ENCODE measurements at places on chromosomes 11 and 22.

- no peak for DNase-seq
These were observed 10.2 kb upstream of the TLCD5 start for GRCh38 chr11:120314861-120315260.

DNA sequence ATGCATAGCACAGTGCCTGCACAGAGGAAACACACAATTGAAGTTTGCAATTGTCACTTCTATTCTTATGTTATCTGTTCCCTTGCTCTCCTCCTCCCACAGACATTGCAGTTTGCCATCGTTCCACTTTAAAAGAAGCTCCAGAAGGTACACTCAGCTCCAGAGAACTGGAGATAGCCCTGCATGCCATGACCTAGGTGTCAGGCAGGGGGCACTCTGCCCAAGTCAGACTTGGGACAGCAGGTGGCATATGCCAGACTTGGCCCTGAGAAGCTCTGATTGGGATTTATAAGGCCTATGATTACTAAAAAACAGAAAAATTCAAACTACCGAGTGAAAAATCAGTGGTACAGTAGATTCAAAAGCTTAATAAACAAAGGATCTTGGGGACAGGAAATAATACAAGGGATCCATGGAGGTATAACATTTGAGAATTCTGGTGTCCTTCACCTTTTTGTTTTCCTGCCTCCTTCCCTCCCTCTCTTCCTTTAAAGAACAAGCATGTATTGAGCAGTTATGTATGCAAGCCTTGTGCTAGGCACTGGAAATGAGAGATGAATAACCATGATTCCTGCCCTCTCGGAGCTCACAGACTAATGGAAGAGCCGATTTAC, 40.0 kb downstream of the TENM4 start:
- no peak for DNase-seq

- peak; percentile 9 for DNase-seq
These were observed 803.2 kb upstream of the CCDC90B start for GRCh38 chr11:84089072-84090057.

DNA sequence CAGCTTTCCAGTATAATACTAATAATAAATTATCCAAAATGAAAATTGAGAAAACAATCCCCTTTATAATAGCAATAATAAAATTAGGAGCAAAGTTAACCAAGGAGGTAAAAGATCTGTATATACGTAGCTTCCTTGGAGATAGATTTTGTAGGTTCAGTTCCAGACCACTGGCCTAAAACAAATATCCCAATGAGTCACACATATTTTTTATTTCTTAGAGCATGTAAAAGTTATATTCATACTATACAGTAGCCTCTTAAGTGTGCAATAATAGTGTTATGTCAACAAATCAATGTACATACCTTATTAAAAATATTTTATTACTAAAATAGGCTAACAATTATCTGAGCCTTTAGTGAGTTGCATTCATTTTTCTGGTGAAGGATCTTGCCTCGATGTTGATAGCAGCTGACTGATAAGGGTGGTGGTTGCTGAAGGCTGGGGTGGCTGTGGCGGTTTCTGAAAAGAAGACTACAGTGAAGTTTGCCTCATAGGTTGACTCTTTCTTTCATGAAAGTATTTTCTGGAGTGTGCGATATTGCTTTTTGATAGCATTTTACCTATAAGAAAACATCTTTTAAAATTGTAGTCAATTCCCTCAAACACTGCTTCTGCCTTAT, 178.5 kb downstream of the ARHGAP42 start:
- no peak for DNase-seq

DNA sequence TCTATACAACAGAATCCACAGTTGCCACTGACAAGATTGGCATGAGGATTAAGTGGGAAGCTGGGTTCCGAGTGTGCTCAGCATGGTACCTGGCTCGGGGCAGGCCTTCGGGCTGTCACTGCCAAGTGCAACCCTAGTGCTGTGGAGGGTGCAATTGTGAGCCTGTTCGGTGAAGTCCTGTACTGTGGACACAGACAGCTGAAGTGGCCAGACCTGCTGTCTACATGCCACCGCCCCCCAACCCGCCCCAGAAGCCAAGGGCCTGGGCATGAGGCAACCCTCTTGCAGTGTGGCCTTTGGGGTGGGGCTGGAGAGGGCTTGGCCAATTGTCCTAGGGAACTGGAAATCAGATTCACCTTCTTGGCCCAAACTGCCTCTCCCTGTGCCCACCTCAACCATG, 15.6 kb upstream of the SHISAL1 start:
- no peak for DNase-seq

DNA sequence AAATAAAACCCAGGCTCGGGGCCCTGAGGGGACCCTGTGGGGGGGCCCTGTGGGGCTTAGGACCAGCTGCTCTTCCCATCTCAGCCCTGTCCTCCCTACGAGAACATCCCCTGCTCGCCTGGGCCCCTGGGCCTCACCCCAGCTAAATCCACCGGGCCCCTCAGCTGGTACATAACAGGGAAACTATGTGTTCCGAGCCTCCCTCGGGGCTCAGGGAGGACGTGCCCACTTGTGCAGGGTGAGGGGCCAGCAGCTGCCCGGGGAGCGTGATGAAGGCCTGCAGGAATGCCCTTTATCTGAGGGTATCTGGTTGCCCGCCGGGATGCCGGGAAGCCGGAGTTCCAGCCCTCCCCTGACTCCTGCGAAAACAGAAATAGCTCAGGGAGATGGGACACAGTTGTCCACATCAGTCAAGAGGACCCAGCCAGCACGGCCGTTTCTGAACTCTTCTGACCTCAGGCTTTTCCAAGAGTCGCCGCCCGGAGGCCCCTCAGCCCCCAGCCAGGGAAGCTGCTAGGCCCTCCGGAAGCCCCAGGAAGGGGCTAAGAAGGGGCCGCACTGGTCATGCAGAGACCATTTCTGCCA, 20.6 kb downstream of the MRPL23 start:
- DNase-seq: no peak

- no peak for DNase-seq
These were observed 6.8 kb downstream of the OR52N2 start for GRCh38 chr11:5815534-5815933.

GRCh38 chr11:116329354-116330090, 443.3 kb downstream of the BUD13 start:
- no peak for DNase-seq

All from NCI-H187 treated with DMSO at 0.1 percent for 48 hours (cell line).